AG08396 (cell line): ENCODE measurements at places on chromosomes 7 and 10.

GRCh38 chr7:68929781-68930261, 668.5 kb upstream of the AUTS2 start:
- peak; percentile 16 for DNase-seq

GRCh38 chr7:145978769-145979168, 137.8 kb upstream of the CNTNAP2 start:
- no peak for DNase-seq

GRCh38 chr10:107561136-107561650, 396.7 kb upstream of the SORCS1 start:
- no peak for DNase-seq

- no peak for DNase-seq
Observed at GRCh38 chr10:30357075-30357801, 8.2 kb upstream of the MTPAP start.

GRCh38 chr7:45683556-45684148, 109.5 kb downstream of the ADCY1 start:
- no peak for DNase-seq

GRCh38 chr10:90912854-90913479, 7.9 kb downstream of the ANKRD1 start:
- no peak for DNase-seq

- DNase-seq, result no peak
Observed at GRCh38 chr7:112726076-112726475, 64.1 kb downstream of the TMEM168 start.

DNA sequence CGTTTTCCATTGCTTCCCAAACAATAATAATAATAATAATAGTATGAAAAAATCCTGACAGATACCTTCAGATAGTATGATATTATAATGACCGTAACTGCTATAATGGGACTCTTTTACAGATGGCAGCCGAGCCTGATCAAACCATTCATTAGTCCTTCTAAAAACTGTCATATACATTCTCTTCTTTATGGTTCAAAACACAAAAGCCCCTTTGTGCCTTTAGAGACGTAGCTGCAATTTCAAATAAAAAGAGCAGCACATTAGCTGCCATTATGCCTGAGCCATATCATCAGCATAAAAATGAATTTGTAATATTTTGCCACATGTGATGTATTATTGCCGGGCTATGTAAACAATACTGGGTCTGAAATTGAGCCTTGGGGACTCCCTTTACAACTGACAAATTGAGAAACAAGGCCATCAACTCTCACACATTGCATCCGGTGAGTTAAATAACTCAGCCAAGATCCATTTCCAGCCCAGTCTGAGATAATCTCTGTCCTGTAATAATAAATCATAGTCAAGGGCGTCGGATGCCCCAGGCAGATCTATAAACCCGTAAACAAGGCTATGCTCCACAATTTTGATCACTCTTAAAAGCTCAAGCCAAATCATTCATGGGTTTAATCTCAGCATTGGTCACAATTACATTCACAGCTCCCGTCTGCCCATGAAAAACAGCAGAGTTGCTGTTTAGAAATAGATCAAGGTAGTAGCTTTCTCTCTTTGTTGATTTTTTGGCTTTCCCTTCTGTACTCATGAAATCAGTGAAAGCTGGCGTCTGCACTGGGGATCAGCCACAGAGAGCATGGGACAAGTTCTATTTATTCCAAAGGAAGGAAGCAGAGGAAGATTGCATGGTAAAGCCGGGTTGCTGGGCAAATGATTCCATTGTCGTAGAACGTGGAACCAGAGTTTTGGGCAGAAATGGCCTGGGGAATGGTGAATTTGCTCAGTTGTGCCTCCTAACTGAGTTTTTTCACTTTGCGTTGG, 150.1 kb upstream of the BMPER start:
- DNase-seq, result no peak

- no peak for DNase-seq
Observed at GRCh38 chr10:124221356-124222317, 128.2 kb upstream of the CHST15 start.

DNA sequence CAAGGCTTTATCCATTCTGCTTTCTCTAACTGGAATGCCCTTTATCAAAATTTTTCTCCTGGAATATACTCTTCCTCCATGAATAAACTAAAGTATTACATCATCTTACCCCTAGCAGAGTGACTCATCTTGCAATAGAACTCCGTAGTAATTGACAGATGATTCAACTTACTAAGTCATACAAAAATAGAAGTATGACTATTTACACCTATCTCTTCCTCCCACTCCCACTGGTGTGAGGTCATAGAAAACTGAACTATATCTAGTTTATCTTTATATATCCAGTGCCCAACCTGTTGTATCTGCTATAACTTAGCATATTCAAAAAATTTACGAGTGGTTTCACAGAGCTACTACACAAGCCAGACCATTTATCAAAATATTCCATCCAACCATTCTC, 26.1 kb downstream of the ABCB1 start:
- DNase-seq, result peak; percentile 39

DNA sequence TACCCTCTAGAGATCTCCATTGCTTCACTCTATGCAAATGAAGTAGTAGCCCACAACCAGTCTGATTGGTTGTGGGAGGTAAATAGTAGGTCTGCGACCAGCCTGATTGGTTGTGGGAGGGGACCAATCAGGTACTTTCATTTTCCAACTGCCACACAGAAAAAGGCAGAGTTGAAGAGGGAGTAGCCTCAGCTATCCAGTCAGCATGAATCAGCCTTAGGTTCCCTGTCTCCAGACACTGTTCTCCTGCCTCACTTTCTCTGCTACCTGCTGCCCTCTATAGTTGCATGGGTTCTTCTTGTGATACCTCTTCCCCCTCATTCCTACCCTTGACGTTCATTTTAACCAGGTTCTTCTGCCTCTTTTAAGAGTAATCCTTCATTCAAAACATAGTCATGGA, 114.5 kb upstream of the LYZL1 start:
- no peak for DNase-seq

GRCh38 chr10:106694696-106695095, 469.8 kb downstream of the SORCS1 start:
- DNase-seq, result no peak

DNA sequence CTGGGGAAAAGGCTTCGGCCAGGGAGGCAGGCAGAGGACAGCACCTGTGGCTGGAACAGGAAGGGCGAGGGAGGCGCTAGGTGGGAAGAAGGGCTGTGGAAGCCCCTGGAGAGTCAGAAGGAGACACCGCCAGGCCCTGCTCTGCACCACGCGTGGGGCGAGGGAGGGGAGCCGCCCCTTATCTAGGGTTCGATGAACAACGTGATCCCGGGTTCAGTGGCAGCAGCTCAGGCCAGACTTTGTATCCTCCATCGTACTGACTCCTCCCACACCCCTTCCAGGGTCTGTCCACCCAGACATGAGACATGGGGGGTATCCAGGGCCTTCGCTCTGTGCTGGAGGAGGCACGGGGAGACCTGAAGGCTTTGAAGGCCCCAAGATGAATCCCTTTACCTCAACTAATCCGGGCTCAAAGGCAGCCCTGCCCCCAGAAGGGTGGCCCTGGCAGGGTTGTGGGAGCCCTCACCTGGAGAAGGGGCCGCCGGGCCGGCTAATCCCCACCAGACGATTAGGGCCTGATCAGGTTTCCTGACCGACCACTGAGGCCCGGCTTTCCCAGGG, 110.8 kb downstream of the PDGFA start:
- no peak for DNase-seq

DNA sequence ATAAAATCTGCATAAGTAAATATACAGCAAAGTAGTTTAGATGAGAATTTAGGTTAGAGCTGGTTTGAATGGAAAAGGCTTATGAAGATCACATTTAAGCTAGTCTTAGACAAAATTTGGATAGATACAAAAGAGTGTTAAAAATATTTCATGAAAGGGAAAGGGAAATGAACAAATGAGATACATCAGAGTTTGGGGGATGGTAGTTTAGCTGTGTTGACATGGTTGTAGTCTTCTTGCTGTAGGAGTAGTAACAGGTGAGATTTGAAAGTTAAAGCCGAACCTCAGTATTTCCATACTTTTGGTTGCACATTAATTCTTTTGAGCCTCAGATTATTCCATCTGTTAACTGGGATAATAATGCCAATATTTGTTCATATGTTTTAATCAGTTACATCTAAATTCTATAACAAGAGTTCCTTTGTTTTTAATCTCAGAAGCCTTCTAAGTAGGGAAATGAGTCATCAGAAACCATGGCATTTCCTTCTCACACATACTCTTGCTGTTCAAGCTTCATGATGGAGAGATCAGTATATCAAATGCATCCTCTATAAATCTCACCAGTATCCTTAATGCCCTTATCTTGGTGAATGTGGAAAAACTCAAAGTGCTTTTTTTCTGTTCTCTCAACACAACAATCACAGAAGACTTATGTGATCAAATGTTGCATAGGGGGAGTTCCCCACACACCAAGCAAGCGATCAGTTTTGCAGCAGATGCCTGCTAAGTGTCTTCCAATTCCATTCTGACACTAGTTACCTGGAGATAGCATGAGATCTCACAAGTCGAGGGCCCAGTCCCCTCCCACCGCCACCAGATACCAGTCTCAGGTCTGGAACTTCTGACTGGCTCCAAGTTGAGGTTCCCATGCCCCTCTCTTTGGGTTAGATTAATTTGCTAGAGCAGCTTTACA, 84.7 kb downstream of the MAPK8 start:
- no peak for DNase-seq

DNA sequence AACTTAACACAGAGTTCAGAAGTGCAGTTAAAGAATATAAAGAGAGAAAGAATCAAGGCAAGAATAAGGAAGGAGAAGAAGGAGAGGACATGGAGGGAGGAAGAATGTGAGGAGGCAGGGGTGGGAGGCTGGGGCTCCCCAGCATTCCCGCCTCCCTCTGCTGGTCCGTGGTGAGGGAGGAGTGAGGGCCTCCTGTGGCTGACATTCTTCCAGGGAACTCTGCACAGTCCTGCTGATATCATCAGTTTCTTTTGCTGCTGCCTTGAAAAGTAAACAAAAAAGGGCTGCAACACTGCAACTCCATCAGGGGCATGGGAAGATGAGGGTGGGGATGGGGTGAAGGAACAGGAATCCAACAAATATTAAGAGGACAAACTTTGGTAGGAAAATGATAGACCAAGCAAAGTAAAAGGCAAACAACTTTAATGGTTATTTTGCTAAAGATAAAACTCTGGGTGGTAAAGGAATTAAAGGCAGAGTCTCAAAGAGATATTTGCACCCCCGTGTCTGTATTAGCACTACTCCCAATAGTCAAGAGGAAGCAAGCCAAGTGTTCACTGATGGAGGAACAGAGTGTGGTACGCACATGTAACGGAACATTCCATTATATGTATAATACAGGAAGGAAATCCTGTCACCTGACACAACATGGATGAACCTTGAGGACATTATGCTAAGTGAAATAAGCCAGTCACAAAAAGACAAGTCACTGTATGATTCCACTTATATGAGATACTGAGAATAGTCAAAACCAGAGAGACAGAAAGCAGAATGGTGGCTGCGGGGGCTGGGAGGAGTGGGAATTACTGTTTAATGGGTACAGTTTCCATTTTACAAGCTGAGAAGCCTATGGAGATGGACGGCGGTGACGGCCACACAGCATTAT, 8.0 kb upstream of the SPOCK2 start:
- DNase-seq, result no peak

DNA sequence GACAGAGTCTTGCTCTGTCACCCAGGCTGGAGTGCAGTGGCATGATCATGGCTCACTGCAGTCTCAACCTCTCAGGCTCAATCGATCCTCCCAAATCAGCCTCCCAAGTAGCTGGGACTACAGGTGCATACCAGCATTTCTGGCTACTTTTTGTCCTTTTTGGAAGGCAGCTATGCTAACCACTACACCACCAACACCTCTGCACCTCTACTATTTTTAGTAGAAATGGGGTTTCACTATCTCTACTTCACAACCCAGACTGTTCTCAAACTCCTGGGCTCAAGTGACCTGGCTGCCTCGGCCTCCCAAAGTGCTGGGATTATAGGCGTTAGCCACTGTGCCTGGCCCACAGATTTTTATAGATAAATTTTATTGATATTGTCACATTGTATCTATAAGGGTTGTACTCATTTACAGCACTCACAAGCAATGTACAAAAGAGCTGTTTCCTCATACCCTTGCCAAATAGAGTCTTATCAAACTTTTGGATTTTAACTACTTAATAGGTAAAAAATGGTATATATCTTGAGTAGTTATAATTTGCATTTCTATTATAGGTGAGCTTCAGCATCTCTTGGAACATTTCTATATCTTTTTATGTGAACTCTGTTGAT, 23.7 kb downstream of the PRR15 start:
- no peak for DNase-seq

DNA sequence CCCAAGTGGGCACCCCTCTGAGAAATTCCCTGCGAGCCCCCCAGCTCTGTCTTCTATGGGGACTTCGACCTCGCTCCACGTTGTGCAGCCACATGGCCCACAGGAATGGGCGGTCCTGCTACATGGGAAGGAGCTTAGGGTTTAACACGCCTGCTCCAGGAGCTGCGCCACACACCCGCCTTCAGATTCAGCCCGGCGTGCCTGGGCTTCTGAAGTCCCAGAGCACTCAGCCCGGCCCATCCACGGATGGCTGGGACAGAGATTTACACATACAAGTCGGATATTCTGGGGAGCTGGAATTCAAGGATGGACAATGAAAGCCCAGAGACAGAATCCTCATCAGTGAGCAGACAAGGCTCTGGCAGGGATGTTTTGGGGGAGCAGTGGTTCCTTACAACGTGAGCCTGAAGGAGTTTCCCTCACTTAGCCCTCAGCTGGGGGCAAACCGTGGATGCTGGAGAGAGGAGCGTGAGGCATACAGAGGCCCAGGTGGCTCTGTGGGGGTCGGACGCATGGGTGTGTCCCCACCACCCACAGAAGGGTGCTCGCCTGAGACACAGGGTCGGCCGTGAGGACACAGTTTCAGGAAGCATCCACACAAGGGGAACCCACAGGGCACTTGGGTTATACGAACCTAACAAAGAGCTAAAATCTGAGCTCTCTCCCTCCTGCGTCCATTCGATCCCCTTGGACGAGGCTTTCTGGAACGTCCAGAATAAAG, 372.9 kb downstream of the DNAJB6 start:
- no peak for DNase-seq

GRCh38 chr7:155282671-155283070, 15.0 kb upstream of the INSIG1 start:
- DNase-seq, result no peak

GRCh38 chr10:5468262-5469106, 30.9 kb downstream of the CALML5 start:
- DNase-seq, result no peak

DNA sequence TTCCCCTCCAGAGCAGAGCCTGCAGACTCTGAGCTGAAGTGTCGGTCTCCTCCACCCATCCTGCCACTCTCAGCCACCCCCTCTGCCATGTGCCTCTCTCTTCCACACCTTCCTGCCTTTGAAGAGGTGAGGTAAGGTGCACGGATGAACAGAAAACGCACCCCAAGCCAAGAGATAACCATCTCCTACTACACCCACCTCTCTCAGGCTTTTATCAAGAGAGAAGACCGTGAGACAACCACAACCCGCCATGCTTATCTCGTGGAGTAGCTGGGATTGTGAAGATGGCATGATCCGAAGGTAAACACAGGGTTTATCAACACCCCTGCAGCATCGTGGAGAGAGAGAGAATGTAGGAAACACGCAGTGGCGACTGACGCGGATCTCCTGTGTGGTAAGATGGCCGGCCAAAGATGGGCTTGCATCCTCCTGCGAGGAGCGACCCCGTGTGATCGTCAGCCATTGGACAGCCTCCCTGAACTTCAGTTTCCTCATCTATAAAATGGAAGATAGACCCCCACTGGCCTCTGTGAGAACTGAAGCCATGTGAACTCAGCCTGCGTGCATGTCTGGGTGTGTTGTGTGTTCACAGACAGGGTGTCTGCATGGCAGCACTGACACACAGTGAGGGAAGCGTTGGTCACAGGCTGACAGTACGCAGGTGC, 219.0 kb downstream of the DIP2C start:
- DNase-seq, result no peak
